ENCODE measurements at places on chromosomes 11 and 22.
A peak's percentile ranks its signal among the peaks of the same experiment; 100 is the strongest.

DNA sequence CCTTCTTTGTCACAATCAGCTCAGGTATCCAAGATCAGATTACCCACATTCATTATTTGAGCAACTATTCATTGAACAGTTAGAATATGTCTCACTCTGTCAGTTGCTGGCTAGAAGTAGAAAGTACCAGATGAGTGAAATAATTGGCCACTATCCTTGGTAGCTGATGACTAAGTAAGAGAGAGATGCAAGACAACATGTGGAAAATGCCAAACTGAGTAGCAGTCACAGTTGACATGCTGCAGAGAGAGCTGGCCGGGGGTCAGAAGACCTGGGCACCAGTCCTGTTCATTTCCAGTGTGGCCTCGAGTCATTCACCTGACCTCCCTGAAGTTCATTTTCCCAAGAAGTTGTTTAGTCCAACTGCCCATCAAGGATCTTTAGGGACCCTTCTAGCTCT lies 22.5 kb upstream of the SMIM35 start:
- no peak for DNase-seq

- DNase-seq: peak; percentile 16
Measured at GRCh38 chr11:66639066-66639813, 737 bp downstream of the RBM4 start.

- DNase-seq: no peak
Measured at GRCh38 chr22:47927648-47928210, 1165.3 kb downstream of the TBC1D22A start.

DNA sequence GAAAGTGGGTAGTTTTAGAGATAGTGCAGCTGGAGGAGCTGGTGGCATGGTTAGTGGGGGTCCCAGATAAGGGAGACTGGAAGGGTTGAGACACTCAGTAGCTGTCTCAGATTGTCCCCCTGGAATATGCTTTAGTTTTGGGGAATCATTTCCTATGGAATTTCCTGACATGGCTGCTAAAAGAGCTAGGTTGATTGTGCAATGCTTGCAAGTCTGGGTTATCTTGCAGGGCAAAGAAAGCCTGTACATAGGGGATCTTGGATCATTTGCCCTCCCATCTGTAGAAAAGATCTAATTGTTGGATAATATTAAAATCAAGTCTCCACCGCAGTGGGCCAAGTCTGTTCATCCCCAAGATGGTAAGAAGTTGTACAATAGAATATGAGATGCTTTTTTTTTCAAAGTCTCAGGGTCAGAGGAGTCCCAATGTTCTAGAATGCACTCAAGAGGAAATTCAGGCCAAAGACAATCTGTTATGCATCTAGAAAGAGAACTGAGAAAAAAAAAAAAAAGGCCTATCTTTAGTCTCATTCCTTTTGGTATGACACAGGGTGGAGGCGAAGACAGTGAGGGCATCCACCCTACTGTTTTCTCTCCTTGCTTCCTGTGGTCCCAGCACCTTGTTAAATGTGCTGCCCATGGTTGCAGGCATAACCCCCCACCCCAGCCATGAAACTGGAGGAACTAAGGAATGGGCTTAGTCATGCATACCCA lies 20.2 kb downstream of the MS4A6E start:
- no peak for DNase-seq

DNA sequence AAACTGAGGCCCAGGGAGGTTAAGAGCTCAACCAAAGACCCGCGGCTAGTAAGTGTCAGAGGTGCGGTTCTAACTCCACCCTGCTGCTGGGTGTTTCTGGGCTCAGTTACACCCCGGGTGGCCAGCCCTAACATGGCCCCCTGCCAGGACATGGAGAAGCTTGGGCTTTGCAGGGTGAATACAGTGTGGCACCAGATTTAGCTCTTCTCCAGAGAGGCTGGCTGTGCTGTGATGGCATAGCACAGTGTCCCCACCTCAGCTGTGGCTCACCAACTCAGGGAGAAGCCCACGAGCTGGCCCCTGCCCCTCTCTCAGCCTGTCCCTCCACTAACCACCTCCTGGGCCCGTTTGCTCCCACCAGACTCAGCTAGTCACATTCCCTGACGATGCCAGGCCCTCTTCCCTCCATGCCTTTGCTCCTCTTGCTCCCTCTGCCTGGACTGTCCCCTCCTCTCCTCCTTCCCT lies 7.0 kb downstream of the UCP3 start:
- no peak for DNase-seq

DNA sequence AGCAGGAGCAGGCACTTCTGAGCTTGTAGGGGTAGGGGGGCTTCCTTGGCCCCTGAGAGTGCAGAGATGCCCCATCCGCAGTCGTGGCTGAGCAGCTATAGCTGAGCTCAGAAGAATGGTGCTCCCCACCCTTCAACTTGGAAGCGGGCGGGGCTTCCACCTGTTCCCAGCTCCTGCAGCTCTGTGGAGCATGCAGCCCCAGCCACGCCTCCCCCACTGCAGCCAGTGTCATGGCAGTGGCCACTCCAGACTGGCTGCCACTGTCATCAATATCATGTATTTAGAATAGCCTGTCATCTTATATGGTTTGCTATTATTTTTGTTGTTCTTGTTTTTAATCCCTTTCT lies 213.1 kb downstream of the LRRC4C start:
- no peak for DNase-seq

Data from NCI-H1105 treated with DMSO at 0.1 percent for 48 hours (cell line).